ENCODE measurements at places on chromosomes 16 and 17. TPM values are rescaled to one million over a fixed set of nuclear protein-coding genes. Genes with fewer than 3 reads are reported as not detected.

GRCh38 chr16:86171329-86171728 lies 272.4 kb downstream of the IRF8 start:
- no peak for DNase-seq

- no peak for DNase-seq
Measured at GRCh38 chr17:68591583-68591982, 9.6 kb downstream of the FAM20A start.

The CYB5B gene
- 29.3 TPM for total RNA-seq

The COPZ2 gene
- total RNA-seq, result 2.6 TPM

GRCh38 chr17:81193470-81194224 lies 27.6 kb upstream of the AATK start:
- DNase-seq, result no peak

DNA sequence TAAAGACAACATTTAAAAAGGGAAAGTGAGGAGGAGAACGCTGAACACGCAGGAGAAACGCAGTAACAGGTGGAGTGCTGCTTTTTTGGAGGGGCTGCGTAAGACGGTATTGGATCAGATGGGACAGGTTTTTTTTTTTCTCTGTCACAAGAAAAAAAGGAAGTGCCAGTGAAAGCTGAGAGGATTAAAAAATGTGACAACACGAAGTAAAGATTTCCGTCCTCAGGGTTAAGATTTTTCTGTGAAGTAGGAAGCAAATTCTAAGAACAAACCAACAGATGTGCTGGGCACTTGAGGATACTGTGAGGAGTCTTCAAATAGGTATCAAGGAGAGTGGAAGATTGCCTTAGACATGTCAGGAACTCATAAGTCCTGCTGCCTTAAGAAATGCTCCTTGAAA lies 5.8 kb upstream of the ABCA9 start:
- DNase-seq, result no peak

The TEX19 gene
- 0.24 TPM for total RNA-seq

The PKMYT1 gene
- 105 TPM for total RNA-seq
